CD4-positive, alpha-beta T cell treated with Interferon alpha-2 for 1 hour (primary cell): ENCODE measurements at places on chromosomes 16 and 17.

DNA sequence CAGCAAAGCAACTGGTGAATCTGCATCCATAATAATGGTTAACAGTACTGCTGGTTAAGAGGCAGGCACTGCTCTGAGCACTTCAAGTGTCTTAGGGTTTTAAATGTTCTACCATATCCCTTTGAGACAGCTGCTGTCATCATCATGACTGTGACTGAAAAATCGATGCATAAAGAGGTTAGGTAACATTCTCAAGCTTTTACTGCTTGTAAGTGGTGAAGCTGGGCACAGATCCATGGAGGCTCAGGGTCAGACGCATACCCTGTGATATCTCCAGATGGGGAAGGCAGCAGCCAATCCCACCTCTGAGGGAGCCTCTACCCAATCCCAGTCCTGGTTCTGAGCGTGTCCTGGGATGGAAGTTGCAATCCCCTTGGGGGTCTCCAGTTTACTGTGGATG is 57.6 kb upstream of the SOX9 start:
- DNase-seq = no peak

DNA sequence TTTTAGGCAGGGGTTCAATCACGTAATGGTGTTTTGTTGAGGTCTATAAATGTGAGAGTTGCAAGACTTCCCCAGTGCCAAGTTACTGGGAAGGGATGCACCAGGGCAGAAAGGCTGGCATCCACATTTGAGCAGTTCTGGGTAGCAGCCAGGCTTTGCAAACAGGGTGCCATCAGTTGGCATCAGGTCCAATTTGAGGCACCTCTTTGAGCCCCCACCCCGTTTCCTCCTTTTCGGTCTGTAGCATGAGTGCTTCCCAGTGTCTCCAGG is 142.6 kb upstream of the CACNG5 start:
- no peak for DNase-seq

GRCh38 chr16:35690413-35690812 is 2231.0 kb downstream of the TP53TG3F start:
- no peak for DNase-seq

- peak; percentile 15 for DNase-seq
Observed at GRCh38 chr17:50708050-50709000, 611 bp upstream of the ANKRD40 start.

GRCh38 chr16:81481207-81481821 is 36.7 kb downstream of the CMIP start:
- DNase-seq = peak; percentile 43

DNA sequence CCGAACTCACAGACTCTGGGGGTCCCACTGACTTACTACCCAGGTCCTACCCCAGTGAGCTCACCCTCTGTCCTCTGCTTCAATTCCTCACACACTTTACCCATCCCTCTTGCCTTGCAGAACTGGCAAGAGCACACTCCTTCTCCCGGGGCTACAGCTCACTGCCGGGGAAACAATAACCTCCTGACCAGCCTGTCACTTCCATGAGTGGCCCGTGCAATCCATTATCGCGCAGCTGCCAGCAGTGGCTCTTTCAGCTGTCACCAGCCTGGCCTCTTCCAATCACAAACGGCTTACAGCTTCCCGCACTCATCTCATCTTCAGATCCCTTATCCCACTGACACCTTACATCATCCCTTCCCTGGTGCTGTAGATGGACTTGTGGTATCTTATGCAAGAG is 79.5 kb downstream of the CPPED1 start:
- no peak for DNase-seq

DNA sequence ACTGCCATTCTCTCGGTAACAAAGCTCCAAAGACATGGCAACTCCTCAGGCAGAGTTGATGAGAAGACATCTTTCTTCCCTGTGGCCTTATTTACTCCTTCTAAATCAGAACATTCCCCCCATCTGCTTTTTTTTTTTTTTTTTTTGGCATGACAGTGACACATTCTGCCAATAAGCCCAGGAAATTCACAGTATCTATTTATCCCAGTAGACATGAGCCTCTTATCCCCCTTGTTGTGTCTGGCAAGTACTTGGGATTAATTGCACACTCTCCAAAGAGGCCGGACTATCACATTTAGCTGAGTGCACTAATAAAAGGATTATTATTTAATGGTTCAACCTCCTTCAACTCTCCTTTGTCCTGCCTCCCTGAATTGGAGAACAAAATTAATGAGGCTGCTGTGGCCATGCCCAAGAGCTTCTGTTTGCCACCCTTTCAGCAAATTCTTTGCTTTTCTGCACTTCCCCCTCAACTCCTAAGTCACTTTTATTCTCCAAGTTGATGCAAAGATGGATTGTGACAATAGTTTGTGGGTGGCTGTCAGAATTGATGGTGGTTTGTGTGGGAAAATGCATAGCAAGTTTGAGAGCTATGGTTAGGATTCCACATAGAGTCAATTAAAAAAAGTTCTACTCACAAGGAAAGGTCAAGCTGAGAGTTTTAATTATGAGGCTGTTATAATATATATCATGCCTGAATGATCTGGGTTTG is 47.2 kb downstream of the GPR139 start:
- DNase-seq = no peak

DNA sequence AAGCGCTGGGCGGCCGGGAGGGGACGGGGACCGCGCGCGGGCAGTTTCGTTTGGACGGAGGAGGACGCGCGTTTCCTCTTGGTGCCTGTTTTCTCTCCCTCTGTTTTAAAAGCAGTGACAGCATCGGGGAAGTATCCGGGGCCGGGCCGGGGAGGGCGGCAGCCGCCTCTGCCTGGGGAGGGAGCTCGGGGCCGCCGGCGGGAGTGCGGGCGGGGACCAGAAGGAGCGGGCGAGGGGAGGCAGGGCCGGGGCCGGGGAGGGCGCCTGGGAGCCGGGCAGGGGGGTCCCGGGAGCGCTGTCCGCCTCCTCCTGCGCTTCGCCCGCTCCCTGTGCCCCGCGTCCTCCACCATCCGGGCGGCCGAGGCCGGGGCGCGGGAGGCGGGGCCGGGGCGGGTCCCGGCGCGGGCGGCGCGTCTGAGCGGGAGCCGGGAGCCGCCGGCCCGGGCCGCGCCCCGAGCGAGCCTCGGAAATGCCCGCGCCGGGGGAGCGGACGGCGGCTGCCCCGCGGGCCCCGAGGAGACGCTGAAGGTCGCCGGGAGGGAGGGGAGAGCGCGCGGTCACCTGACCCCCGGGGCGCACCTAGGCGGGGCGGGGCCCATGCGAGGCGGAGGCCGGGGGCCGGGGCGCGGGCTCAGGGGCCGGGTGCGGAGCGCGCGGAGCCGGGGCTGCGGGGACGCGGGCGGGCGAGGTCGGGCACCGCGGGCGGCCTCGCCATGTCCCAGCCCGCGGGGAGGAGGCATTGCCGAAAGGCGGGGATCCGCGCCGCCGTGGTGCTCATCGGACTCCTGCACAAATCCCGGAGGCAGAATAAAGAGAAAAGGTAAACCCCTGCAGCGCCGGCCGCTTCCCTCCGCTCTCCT is 57.3 kb downstream of the RAP1GAP2 start:
- DNase-seq = peak; percentile 48

- DNase-seq = no peak
Observed at GRCh38 chr16:880471-881171, 80.1 kb upstream of the GNG13 start.

DNA sequence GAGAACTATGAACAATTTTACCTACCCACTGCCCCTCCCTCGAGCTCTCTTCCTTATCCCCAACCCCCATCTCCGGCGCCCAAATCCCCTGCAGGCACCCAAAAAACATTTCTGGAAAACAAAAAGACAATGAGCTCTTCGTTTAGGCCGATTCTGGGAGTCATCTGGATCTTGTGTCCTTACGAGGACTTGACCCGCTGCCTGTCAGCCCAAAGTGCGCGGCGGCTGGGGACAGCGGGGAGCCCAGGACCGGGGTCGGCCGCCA is 524 bp downstream of the STRADA start:
- DNase-seq = no peak

DNA sequence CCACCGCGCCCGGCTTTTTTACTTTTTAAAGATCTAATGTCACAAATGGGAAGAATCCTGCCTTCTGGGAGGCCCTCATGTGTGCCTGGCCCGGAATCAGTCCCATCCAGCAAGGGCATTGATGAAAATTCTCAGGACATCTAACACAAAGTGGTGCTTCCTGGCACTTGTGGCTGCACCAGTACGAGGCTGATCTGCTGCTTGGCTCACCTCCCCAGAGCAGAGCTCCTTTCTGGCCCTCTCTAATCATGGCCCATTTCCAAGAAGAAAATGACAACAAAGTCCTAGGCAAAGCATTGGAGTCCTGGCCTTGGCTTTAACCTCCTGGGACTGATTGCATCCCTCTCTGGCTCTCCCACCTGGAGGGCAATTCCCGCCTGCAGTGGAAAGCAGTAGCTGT is 50.7 kb upstream of the SIAH1 start:
- no peak for DNase-seq

DNA sequence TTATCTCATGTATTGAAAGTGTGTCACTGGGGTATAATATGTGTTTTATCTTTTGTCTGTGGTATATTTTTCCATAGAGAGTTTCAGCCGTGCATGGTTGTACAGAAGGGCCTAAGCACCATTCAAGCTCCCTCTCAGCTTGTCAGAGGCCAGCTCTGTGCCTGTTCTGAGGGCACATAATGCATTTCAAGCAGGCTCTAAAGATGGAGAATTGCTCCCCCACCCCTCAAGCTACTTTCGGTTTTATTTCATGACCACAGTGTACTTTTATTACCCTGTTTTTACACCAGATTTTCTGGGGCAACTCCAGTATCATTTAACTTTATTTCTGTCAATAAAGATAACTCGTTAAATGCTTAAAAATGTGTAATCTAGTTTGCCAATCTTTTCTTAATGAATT is 131.7 kb downstream of the SHISA6 start:
- no peak for DNase-seq

DNA sequence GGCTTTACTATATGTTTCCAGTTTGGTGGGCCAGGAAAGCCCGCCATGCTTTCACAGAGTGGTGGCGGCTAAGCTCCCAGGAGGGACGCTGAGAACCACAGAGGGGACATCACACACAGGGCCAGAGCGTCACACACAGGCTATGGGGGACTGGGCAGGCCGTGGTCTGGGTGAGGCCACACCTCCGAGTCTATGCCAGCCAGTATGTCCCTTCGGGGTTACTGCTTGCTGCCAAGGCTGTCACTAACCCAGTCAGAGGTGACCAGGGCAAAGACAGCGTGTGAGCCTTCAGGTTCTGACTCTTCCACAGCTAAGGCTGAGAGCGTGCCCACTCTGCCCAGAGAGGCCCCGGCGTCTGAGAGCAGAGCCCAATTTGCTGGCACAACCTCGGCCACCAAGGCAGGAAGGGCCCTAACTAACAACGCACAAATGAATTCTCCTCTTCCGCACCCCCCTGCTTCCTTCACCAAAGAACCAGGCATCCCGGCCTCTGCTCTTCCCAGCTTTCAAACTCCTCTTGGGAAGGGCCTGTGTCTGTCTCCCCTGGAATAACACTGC is 2.9 kb downstream of the PLD6 start:
- no peak for DNase-seq

GRCh38 chr17:65617496-65617895 is 56.0 kb upstream of the AXIN2 start:
- no peak for DNase-seq

DNA sequence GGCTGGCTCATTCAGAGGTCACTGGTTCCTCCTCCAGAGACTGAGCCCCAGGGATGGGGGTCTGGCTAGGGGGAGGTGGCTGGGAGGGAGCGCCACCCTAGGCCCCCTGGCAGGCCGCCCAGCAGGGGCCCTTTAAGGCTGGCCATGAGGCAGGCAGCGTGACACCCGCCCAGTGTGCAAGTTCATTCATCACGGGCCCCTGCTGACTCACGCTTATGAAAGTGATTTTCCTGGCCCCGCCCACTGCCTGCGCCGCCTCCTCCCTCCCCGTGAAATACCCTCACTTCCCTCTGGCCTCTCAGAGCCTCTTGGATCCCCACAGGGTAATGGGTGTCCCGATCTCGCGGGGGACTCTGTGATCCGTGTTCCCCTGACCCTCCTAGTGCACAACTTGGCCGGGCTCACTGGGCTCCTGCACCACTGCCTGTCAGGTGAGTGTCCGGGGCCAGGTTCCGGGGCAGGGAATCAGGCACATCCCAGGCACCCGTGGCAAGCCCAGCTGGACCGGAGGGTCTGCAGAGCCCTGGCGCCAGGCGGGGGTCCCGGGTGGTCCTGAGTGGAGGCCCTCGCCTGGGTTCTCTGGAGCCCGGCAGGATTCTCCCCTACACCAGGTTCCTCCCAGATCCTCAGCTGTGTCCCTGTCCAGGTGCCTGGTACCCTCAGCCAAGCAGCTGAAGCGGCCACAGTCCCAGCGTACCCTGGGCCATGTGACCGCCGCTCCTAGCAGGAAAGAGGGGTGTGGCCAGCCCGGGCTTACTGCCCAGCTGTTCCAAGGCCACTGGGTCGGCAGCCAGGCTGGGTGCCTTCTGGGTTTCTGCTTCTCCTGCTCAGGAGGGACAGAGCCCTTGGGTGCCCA is at the start of gene OSGIN1:
Gene OSGIN1 (plus strand): TSS at position 301 of the 856 bp plus-strand sequence. CDS start 4,432 bp downstream, outside the sequence.
- DNase-seq = peak; percentile 37

- no peak for DNase-seq
Observed at GRCh38 chr17:48520631-48521079, 10.2 kb downstream of the HOXB1 start.

DNA sequence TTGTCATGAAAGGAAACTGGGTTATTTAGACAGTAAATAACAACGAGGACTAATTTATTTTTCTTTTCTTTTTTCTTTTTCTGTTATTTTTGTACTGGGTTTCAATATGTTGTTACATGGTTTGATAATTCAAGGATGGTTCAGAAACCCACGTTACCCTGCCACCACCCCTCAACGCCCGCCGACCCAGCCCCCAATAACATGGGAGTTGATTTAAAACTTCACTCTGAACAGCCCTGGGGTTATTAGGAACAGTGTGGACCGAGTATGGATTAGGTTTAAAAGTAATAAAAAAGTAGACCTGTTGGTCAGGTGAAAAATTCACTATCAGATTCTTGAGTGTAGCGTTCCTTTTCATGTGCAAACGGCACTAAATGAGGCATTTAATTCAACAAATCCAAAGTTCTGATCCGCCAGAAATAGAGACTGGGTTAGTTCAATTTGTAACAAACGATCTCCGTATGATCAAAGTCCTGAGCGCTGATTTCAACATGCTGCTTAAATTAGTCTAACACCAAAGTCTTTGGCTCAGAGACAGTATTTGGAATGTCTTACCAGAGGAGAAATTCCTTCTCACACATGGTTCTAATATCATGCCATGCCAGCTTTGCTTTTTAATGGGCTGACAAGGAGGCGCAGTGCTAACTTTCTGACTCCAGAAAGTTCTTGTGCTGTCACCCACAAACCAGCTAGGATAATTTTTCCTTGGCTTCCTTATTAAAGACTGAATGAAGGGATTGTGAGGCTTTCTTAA is 173.1 kb upstream of the IRX3 start:
- DNase-seq = no peak

- no peak for DNase-seq
Observed at GRCh38 chr17:37388266-37388665, 12.5 kb downstream of the C17orf78 start.

- no peak for DNase-seq
Observed at GRCh38 chr16:88524973-88525662, 45.1 kb upstream of the ZC3H18 start.

- DNase-seq = no peak
Observed at GRCh38 chr17:59652119-59652518, 32.4 kb downstream of the CLTC start.

GRCh38 chr17:68020409-68020756 is 15.2 kb upstream of the KPNA2 start:
- DNase-seq = no peak

GRCh38 chr16:68420366-68420942 is 27.9 kb downstream of the SMPD3 start:
- no peak for DNase-seq

GRCh38 chr16:50497592-50497991 is 50.6 kb upstream of the NKD1 start:
- no peak for DNase-seq

- no peak for DNase-seq
Observed at GRCh38 chr16:53530046-53530445, 27.0 kb upstream of the AKTIP start.

- DNase-seq = no peak
Observed at GRCh38 chr16:50329446-50330189, 39.2 kb downstream of the BRD7 start.
